SJSA1 (cell line): ENCODE measurements at places on chromosomes 3 and 15.
A peak's percentile ranks its signal among the peaks of the same experiment; 100 is the strongest.

GRCh38 chr3:45881078-45882022, 5.0 kb upstream of the CCR9 start:
- no peak for DNase-seq

DNA sequence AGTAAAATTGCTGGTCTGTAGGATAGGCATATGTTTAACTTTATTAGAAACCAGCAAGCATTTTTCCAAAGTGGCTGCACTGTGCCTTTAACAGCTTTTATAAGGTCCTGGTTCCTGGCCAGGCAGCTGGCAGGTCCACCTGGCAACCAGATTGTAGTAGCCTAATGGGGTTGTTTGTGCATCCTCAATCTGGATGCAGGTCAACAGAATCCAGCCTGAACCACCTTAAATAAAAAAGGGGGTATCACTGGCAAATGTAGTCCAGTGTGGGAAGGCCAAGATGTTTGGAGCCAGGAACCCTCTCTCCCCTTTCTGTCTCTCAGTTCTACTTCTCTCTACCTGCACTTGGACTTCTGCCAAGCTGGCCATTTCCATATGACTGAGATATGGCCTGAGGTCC, 200.3 kb downstream of the ZNF621 start:
- DNase-seq: no peak

DNA sequence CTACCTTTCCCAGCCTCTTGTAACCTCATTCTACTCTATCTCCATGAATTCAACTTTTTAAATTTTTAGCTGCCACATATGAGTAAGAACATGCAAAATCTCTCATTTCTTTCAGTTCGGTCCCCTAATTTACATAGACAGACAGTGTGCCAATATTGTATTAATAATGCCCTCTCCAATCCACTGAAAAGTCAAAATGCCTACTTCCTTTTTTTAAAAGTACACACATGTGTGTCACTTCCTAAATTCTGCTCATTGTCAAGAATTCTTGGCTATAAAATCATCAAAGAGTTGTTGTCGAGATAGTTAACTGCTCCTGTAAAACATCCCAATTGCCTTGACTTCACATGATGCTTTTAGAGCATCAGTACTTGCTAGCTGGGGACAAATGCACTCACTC, 84.2 kb upstream of the IL12A start:
- no peak for DNase-seq

DNA sequence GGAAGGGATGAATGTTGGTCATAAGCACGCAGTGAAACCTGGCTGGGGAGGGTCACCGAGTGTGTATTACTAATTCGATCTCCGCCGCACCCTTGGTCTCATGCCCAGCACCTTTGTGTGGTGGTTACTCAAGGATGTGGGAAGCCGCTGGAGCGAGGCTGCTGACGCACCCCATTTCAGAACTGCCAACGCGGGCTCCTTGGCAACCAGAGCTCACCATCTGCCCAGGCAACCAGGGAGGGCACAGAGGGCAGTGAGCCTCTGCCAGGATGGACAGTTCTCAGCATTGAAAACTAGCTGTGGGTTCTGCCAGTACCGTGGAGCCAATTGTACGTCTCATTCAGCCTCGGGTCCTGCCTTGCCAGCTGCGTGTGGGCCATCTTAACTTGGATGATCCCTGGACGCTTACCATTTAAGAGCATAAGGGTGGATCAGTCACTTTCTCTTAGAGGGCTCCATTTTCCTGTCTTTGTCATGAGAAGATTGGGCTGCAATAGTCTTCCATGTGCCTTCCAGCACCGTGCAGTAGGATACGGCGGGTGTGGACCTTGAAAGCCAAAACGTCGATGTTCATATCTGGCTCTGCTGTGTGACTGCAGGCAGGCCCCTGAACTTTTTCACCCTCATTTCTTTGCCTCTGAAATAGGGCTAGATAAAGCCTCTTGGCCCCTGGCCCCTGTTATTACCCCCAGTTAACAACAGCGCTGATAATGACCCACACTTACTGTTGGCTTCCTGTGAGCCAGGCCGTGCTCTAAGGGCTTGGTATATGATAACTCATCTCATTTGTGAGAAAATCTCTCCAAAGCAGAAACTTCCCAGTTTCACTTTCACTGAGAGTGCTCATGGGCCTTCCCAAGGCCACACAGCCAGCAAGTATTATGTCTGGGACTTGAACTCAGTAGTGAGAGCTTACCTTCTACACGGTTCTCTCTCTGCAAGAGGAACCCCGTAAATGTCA, 238.8 kb downstream of the OPA1 start:
- no peak for DNase-seq

GRCh38 chr15:69225355-69226022, 65.1 kb downstream of the GLCE start:
- peak; percentile 22 for DNase-seq

DNA sequence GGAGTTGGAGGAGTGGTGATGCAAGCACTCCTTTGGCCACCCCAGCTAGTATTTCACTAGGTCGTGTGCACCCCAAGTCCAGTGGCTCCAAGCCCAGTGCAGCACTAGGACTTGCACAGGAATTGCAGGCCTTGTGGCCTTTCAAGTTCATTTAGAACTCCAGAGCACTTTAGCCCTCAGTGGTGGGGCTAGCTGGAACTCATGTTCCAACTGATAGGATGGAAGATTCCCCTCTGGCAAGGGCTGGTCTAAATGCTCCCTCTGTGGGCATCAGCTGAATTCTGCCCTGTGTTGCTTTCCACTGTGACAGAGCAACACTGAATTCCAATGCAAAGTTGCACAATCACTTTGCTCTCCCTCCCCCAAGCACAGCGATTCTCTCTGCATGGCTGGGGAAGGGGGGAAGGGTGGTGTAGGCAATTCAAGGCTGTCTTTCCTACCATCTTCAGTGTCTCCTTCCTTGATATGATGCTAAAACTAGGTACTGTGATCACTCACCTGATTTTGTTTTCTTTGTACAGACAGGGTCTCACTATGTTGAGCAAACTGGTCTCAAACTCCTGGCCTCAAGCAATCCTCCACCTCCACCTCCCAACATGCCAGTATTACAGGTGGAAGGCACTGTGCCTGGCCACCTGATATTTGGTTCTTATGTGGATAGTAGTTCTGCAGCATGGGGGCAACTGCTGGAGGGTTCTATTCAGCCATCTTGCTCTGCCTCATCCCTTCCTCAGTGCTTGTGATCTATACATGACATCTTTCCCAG, 10.3 kb downstream of the USF3 start:
- DNase-seq: no peak

- no peak for DNase-seq
Observed at GRCh38 chr3:161426758-161427157, 55.4 kb upstream of the SPTSSB start.

DNA sequence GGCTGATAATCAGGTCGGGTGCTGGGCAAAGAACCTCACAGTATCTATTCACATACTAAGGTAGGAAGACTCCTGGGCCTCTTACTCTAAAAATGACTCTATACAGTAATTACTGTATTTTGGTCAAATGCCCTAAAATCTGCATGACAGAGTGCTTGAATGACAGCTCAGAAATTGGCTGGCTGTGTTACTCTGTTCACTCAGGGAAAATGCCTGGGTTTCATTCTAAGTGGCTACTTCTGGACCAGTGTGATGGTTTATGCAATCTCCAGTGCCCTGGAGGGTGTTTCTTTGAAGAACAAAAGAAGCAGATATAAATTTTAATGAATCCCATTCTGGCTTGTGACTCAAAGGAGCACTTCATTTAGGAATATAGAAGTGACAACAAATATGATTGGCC, 2.2 kb downstream of the GABRR3 start:
- no peak for DNase-seq

DNA sequence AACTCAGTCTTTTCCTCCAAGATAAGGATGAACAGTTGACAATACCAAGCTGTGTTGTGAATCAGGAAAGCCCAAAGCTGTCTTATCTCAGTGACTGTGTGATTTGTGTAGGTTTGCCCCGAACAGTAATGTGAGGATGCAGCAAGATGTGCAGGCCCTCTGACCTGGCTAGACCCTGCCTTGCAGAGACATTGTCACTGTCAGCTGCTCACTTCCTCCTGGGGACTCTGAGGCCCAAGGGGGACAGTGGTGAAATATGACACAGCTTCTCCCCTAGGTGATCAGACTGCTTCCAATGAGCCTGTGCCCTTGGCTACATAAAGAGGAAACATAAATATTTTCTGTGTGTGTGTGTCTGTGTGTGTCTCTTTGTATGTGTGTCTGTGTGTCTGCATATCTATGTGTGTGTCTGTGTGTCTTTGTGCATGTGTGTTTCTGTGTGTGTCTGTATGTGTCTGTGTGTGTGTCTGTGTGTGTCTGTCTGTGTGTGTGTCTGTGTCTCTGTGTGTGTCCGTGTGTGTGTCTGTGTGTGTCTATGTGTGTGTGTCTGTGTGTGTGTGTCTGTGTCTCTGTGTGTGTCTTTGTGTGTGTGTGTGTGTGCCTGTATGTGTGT, 21.7 kb downstream of the LRRK1 start:
- DNase-seq: no peak

- no peak for DNase-seq
Observed at GRCh38 chr15:47720555-47720954, 3.2 kb downstream of the SEMA6D start.

- no peak for DNase-seq
Observed at GRCh38 chr15:53618461-53618860, 141.0 kb downstream of the WDR72 start.

DNA sequence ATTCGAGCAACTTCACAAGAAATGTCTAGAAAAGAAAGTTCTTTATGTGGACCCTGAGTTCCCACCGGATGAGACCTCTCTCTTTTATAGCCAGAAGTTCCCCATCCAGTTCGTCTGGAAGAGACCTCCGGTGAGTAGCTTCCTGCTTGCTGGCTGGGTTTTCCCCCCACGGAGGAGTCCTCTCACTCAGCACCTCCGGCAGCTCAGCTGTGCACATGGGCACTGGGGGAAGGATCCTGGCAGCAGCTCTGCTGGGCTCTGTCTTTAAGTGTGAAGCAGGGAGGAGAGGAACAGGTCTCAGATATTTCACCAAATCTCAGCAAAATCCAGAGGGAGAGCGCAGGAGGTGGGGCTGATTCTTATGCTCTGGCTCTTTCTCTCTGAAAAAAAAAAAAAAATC, 684 bp downstream of the CAPN3 start:
- DNase-seq: no peak

- DNase-seq: no peak
Observed at GRCh38 chr15:38351466-38351865, 98.8 kb downstream of the SPRED1 start.

GRCh38 chr3:94928921-94929320, 866.1 kb downstream of the NSUN3 start:
- DNase-seq: no peak
